ENCODE measurements at places on chromosomes 3 and 15. TPM values are rescaled to one million over a fixed set of nuclear protein-coding genes. Genes with fewer than 3 reads are reported as not detected.

AGBL1 gene
- polyA plus RNA-seq, result not detected

GOLGA8G gene
- polyA plus RNA-seq, result not detected

SLC22A14 gene
- polyA plus RNA-seq, result 0.11 TPM

SACM1L gene
- 17.0 TPM for polyA plus RNA-seq

NIT2 gene
- polyA plus RNA-seq, result 26.9 TPM

A4GNT gene
- polyA plus RNA-seq, result not detected

ITIH4 gene
- polyA plus RNA-seq, result 5.0 TPM

KBTBD8 gene
- polyA plus RNA-seq, result 2.0 TPM

CHCHD4 gene
- 33.4 TPM for polyA plus RNA-seq

SCAPER gene
- polyA plus RNA-seq, result 16.3 TPM

PRICKLE2 gene
- polyA plus RNA-seq, result 2.3 TPM

RNF111 gene
- 8.0 TPM for polyA plus RNA-seq

C15orf62 gene
- 0.25 TPM for polyA plus RNA-seq

LMAN1L gene
- 84.7 TPM for polyA plus RNA-seq

CSPG5 gene
- 0.86 TPM for polyA plus RNA-seq

AGTR1 gene
- polyA plus RNA-seq, result 23.7 TPM

CPN2 gene
- 0.07 TPM for polyA plus RNA-seq

KLHDC8B gene
- polyA plus RNA-seq, result 52.8 TPM

WDR49 gene
- 4.4 TPM for polyA plus RNA-seq

PPM1L gene
- 6.1 TPM for polyA plus RNA-seq

Data from right cardiac atrium (tissue), 5 donors.